ENCODE measurements at places on chromosomes 12 and 14.

DNA sequence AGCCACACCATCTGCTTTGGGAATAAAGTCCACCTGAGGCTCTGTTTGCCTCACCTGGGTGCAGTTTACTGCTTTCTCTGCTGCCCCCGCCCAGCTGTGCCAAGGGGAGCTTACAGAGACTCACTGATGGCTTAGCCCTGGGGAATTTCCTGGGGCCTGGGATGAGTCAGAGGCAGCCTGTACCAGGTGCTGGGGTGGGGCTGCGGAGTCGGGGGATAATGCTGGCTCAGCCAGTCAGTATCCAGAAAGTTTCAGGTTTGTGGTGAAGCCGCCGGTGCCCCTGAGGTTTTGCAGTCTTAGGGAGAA is 22.3 kb downstream of the PLEKHG3 start:
- no peak for DNase-seq

GRCh38 chr12:2719392-2719791 is 75.4 kb upstream of the FKBP4 start:
- DNase-seq = no peak

DNA sequence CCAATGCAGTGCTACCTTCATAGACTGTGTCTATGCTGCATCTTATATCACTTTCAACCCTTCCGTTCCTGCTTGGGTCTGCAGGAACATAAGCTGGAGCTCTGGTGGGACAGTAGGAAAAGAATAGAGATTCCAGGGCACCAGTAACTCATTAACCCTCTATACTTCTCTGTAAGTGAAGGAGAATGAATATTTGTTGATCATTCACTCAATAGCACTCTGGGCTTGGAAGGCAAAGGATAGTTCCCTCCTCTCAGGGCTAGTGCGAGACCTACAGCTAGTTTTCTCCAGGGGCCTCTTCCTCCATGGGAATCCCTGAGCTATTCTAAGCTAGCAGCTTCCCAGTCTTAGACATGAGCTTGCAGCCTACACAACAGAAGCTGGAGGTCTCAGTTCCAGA is 84.7 kb downstream of the BMP4 start:
- DNase-seq = no peak

DNA sequence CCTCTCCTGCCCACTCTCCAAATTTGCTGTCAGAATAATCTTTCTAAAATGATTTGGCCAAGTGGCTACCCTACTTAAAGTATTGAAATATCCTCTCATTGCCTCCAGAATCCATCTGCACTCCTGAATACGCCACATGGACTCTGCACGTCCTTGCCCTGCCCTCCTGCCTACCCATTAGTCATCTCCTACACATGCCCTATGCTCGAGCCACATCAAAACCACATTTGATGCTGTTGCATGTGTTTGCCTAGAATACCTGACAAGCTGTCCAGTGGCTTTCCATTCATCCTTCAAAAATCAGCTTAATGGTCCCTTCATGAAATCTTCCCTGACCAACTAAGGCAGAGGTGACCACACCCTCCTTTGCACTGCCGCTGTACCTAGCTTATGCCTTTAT is 17.0 kb downstream of the VCPKMT start:
- no peak for DNase-seq

DNA sequence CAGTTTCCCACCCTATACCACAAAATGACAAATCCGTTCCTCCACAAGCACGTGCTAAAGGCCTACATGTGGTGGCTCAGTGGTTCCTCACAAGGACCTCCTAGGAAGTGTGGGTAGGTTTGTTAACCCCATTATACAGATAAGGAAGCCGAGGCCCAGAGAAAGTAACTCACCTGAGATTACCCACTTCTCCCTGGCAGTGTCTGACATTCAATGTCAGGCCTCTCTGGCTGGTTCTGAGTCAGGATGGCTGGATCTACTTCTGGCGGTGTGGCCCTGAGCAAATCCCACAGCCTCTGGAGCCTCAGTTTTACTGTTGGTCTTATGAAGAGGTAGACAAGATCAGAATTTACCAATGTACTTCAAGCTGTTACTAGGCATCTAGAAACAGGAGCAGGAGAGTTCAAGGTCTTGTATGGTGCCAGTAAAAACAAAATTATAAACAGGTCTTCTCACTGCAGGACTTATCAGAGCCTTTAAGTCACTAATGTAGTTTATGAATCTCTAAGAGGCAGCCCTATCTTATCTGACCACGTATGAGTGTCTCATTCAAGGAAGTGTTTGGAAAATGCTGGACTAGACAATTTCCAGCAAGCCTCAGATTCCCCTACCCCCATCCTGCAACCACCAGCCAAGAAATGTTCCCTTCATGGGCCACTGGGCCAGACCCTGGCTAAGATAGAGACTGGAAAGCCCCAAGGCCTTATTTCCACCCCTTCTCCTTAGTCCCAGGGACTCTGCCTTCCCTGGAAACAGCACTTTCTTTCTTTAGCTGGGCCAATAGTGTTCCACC is 4.2 kb downstream of the HSPB8 start:
- no peak for DNase-seq

DNA sequence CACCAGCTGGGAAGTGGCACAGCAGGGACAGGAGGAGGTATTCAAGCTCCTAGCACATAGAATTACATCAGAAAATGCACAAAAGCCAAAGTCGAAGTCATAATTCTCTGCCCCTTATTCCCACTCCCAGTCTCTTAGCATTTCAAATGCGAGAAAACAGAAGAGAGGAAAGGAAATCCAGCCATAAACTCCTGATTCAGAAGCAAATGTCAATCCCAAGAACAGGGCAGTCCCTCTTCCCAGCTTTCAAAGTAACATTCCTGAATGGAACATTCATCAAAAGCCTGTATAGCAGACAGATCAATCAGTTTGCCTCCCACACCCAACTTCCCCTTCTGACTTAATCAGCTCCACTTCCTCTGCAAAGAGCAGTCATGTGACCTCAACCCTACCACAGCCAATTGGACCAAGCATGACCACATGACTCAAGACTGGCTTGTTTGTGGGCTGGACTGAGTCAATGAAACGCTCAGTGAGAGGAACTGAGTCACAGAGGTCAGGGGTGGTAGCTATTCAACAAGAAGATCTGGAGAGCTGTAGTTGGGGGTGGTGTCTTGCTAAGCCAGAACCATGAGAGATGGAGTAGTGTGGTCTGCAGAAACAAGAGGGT is 41.4 kb upstream of the TUNAR start:
- DNase-seq = no peak

- no peak for DNase-seq
These were observed 166.6 kb downstream of the KTN1 start for GRCh38 chr14:55746558-55746957.

DNA sequence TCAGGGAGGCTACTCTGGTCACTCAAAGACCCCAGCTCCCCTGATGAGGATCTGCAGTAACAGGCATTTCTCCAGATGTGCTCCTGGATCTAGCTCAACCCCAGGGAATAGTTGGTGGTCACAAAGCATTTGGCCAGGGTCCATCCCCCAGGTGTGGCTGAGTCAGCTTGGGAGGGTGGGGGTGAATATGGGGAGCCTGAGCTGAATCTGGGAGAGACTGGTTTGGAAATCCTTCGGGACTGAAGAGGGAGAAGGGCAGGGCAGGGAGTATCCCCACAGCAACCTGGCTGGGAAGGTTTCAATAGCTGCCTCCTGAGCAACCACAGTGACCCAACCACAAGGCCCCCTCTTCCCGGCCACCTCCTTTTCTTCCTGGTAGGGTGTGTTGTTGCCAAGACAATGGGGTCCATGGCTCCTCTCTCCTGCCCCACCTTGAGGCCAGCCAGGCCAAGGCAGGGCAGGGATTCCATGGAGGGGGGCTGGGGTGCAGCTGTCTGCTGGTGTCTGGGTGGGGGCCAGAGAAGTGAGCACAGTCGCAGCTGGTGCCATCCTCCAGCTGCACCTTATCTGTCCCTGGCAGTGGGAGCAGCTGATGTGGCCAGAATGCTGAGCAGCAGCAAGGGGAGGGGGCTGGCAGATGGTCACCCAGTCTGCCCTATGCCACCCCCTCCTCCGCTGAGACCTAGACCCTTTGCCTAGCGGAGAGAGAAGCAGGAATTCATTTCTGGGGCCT is 5.5 kb downstream of the ASIC1 start:
- DNase-seq = no peak

DNA sequence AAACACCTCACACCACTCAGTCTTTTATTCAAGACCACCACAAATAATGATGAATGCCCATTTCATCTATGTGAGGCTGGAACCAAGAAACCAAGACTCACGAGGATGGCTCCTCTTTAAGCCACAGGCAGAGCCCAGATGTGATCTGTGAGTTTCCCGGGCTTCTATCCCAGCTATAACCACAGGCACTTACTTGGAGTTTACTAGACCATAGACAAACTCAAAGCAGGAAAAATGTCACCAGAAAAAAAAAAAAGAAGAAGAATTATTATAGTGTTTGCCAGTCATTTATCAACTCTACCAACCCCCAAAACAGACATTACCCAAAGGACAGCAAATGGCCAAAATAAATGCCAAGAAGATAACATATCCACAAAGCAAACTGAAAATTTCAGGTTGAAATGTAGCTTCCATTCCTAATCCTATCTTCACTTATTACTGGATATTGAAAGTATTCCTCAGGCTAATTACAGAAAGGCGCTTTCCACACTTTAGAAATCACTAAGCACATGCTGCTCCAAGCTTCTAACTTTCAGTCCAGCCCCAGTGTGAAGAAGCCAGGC is 44.7 kb downstream of the ZFYVE1 start:
- no peak for DNase-seq

GRCh38 chr14:81169267-81169666 is 51.5 kb downstream of the GTF2A1 start:
- no peak for DNase-seq

GRCh38 chr14:98721061-98721460 is 550.9 kb downstream of the BCL11B start:
- DNase-seq = no peak

DNA sequence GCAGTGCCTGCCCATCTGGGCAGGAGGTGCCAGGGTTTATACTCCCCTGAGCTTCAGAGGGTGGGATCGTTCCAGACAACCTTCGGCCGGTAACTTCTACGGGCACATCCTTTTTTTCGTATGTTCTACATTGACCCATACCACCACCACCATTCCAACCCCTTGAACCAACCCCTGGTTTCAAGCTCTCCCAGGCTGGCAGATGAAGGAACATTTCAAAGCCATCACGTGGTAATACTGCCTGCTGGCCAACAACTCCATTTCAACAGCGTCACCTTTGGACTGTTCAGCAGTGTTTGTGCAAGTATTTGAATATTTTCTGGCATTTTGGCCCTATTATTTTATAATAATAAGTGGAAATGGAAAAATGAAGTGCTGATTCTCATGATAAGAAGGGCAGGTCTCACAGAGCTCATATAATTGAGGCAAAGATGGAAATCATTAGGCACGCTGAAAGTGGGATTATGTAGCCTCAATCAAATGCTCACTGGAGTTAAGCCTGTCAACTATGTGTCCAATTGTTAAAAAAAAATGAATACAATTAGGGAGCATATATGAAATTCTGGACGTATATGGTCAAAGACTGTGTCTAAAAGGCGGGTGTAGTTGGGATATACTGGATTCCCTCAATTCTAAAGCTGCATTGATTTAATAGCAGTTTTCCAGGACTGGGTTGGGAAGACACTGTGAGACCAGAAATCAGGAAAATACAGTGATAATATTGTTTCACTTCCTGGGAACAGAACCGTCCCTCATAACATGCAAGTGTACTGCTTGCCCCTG is 162.1 kb downstream of the ZFP36L1 start:
- DNase-seq = no peak

GRCh38 chr12:98808243-98808875 is 163.3 kb downstream of the APAF1 start:
- no peak for DNase-seq

DNA sequence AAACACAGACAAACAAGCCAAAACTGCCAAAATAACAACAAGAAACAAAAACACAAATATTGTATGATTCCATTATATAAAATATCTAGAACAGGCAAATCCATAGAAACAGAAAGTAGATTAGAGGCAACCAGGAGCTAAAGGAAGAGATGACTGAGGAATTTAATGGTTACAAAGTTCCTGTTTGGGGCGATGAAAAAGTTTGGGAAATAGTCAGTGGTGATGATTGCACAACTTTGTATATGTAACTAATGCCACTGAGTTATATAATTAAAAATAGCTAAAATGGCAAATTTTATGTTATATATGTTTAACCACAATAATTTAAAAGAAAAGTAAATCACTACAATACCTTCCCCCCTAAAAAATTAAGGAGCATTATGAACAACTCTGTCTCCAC is 24.5 kb downstream of the GNPTAB start:
- DNase-seq = no peak

DNA sequence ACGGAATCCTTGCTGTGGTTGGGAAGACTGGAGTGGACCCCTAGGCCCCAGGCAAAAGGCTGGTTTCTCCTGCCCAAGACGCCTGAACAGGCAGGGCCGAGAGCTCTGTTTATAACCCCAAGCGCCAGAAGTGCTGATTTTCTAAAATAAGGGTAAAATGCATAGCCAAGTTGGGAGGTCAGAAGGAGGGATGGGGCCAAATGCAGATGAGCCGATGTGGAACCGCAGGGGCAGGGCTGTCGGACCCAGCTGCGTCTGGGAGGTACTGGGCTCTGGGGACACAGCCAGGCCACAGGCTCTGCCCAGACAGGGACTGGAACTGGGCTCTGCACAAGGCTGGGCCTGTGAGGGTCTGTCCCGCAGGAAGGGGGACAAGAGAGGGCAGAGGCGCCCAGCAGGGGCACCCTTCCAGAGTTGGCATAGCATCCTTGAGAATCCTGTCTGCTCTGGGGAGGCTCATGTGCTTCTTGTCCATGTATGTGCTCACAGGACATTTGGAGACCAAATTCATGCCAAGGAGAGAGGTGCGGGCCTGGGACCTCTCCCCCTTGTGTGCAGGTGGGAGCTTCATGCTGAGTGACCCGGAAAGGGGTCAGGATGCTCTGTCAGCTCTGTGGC is 49.1 kb downstream of the JAG2 start:
- DNase-seq = no peak

DNA sequence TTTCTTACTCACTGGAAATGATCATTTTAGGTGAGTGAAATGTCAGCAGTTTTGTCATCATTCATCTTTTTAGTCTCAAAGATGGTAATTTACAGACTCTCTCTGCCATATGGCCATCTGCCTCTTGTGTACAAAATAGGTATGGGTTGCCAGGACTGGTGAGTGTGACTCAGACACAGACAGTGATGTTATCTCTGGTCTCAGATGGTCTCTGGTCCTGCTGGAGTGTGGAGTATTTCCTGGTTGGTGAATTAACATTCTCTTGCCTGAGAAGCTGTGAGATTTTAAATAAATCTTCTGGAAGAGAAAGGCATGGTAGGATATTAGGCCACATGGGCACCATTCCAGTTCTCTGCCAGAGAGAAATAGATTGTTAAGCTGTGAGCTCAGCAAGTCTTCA is 207.0 kb downstream of the ATP23 start:
- DNase-seq = no peak
